ENCODE measurements at places on chromosomes 3 and 15.

GRCh38 chr3:106438887-106439286, 570.1 kb upstream of the CBLB start:
- no peak for DNase-seq

- no peak for DNase-seq
Measured at GRCh38 chr3:135688003-135688402, 277.5 kb upstream of the PPP2R3A start.

GRCh38 chr3:150306906-150307305, 101.2 kb upstream of the TSC22D2 start:
- DNase-seq: no peak

GRCh38 chr3:184574515-184575417, 13.2 kb downstream of the EPHB3 start:
- DNase-seq: no peak

GRCh38 chr3:25035526-25035925, 392.5 kb upstream of the RARB start:
- DNase-seq: no peak

DNA sequence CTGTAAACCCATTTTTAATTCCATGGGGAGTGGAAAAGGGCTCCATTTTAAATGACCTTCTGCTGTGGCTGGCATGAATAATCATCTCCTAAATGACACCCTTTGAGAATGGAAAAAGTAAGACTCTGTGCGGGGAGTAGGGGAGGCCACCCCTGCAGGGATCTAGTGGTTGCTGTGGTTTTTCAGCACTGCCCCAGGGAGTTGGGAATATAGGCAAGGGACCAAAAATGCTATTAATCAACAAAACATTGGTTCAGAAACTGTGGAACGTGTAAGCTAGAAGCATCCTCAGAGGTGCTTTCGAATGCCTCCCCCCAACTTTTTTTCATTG, 30.1 kb upstream of the ADAMTS7 start:
- no peak for DNase-seq

DNA sequence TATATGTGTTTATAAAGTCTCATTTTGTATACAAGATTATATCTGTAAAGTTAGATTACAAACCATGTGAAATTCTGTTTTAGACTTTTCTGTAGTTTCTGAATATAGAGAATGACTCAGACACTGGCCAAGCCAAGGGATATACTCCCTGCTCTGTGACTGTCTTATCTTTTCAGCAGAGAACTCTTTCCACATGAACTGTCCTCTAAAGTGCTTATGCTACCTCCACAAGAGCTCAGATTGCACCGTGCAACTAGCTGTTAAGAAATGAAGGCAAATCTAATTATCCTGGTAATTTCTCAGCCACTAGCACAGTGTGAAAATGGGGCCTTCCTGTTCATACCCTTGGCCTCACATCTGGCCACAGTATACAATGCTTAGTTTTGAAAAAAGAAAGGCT, 44.3 kb upstream of the CPNE4 start:
- DNase-seq: no peak

DNA sequence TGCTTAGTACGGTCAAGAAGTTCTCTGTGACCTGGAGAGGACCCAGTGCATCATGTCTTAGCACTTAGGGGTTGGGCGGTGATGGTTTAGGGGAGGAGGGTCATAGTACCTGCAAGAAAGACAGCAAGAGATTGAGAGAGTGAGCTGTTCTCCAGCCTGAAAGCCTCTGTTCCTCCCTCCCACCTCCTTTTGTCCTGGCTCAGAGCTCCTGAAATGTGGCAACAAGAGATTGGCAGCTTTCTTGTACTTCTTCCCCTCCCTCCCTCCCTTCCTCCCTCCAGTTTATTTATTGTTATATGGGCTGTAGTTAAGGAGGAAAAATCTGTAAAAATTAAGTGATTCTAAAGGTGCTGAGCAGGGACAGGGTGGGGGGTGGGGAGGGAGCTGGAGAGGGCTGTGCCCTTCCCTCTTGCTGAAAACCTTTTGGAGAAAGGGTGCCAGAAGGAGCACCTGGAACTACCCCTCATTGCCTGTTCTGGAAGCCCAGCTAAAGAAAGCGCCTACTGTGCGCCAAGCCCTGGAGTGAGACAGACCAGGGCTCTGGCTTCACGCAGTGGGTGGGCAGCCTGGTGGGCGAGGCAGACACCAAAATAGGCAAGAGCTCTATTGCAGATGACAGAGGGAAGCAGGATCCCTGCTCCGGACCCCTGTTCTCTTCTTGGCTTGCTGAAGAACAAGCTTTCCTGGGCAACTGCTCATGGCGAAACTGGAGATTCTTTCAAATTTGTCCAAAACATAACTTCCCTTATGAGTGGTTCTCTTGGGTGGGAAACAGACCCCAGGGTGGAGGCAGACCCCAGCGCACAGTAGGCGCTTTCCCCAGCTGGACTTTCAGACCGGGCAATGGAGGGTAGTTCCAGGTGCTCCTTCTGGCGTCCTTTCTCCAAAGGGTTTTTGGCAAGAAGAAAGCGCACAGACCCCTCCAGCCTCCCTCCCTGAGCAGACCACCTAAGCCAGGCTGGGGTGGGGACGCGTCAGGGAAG, 35.6 kb downstream of the LINGO1 start:
- DNase-seq: no peak

DNA sequence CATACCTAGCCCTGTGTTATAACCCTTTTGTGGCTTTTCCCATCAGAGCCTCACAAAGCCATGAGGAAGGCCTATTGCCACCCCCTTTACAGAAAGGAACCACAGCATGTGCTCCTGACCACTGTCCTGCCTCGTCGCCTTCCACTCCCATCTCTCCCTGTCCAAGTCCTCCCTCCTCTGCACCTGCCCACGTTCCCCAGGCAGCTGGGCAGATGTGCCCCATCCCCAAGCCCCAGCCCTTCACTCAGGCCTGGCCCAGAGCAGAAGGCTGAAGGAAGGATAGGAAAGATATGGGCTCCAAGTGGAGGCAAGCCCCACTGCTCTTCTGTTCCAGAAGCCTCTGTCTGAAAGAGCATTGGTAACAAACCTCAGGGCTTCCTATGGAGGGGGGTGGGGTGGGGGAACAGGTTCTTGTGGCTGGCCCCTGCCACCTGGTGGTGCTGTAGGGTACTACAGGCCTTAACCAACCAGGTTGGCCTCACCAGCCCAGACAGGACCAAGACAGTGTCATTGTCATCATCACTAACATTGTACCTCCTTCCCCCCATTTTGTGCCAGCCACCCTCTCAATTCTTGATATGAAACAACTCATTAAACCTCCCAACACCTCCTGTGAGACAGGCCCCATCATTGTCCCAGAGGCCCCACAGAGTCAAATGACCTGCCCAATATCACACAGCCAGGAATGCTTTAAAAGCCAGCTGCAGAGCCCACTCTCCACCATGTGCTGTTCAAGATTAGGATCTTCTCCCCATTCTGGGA, 10.0 kb downstream of the POC1A start:
- DNase-seq: peak; percentile 88

Data from CD4-positive, alpha-beta T cell treated with Interleukin-15 for 4 hours (primary cell).